Activated T-helper 17 cell treated with anti-CD3 and anti-CD28 coated beads, Interleukin-2, amount 50 U/mL, for 72 hours (primary cell): ENCODE measurements at places on chromosomes 2 and 18.

DNA sequence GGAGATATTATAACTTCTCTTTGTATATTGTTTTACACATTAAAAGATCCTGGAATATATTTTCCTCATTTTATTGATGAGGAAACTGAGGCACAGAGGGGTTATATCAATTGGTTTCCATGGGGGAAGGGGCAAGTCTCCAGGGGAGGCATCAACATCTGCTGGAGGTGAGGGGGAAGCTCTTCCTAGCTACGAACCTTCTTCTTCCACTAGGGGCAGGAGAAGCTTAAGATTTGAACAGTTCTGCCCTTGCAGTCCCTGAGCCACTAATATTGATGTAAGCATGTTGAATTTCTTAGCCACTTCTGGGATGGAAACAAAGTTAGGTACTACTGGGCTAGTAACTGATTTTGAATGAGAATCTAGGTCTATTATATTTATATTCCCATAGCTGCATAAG lies 140.1 kb upstream of the AQP4 start:
- ATAC-seq: no peak

GRCh38 chr2:99275882-99276281 lies 20.4 kb upstream of the LYG2 start:
- no peak for ATAC-seq

DNA sequence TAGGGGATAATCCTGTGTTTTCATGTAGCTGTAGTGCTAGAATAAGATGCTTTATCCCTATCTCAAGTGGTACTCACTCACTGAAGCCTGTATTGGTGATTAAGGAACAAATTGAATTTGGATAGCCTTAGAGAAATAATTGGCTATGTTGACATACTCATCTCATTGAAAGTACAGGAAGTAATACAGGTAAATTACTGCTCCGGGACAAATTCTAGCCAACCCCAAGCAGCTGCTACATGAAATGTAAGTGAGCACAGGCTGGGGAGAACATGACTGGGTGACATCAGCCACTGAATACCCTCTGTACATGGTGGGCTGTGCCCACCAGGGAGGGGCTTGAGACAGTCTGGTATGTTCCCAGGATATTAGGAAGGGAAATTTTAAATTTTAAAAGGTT lies 188.4 kb upstream of the RASGRP3 start:
- no peak for ATAC-seq

DNA sequence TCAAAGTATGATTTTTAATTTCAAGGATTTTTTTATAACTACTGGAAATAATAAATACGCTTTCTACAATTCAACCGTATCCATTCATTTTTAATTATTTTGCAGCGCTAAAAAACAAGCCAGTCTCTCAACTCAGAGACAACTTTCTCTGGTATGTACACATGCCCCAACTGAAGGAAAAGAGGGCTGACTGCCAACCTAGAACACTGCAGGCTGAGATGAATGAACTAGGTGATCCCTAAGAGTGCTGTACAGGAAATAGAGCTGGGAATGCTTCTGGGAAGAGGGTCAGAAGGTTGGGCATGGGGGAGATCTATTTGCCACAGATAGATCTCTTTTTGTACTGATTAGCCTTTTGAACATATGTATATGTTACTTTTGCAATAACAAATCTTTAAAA lies 460.1 kb downstream of the NR4A2 start:
- no peak for ATAC-seq

DNA sequence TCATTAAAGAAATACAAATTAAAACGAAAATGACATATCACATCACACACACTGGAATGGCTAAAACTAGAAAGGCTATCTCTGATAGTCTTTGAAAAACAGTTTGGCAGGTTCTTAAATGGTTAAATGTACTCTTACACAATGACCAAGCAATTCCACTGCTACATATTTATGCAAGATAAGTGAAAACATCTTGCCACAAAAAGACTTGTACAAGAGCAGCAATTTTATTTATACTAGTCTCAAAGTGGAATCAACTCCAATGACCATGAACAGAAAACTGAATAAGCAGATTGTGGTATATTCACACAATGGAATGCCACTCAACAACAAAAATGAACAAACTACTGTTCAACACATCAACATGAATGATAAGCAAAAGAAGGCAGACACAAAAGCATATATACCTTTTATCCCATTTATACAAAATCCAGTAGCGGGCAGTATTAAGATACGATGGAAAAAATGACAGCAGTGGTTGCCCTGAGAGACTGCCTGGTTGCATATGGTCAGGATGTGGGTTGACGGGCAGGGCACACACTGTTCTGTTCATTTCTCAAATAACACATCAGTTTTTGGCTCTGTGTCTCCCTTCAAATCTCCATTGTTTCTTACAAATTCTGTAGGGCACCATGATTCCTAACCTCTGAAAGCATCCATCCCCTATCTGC lies 25.4 kb downstream of the SP100 start:
- ATAC-seq: peak; percentile 90
